ENCODE measurements at places on chromosomes 12 and 14.

DNA sequence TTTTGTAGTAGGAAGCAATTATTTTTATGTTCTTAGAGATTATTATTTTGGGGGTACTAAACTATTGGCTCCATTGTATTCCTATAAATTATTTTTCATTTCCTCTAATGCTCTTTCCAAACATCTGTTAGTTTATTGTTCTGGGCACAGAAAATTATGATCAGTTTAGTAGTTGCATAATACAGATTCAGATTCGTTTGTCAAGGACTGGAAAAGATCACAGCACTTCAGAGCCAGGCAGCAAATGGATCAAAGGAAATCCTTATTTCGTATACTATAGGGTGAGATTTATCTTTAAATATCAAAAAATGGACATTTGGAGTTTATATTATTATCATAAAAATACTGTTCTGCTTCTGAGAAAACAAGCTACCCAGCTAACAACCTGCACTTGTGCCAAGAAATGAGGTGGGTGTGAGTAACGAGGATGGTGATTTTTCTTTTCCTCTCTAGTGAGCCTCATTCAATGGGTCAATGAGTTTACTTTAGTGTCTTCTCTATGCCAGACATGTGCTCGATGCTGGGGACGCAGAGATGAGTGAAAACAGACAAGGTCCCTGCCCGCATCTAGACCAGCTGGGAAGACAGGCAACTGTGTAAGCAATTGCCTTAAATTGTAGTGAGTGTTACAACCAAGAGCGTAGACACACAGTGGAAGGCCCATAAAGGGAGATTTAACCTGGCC is 208.6 kb upstream of the PLXNC1 start:
- DNase-seq: no peak

DNA sequence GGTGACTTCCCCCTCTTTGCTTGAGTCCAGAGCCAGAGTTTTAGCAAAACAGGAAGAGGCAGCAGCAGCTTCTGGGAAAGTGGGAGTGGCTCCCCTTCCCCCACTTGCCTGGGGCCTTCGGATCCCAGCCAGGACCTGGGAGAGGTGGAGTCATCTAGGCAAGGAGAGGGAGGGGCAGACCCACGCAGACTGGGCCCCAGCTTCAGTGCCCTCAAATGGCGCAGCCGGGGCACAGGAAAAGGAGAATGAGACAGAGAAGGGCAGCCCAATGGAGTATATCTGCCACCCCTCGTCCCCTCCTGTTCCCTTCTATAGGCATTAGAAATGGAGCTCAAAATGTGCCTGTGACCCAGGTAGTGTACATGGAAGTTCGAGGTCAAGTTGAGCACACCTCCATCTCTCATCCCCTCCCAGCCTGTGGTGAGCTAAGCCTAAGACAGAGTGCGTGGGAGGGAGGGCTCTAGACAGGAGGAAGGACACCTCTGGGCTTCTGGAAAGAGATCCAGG is 9.3 kb upstream of the HDAC7 start:
- no peak for DNase-seq

DNA sequence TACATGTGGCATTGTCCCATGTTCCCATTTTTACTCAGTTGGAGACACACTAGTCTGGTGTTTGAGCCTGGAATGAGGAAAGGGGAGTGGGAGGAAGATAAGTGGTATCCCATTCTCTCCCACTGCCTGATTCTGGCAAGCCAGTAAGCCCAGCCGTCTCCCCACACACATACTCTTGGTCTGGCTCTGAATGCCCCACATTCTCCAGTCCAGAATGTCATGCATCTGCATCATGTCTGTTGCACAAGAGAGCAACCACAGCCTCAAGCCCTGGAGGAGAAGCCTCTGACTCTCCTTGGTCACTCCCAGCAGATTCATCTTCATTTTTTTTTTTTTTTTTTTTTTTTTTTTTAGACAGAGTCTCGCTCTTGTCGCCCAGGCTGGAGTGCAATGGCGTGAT is 48.0 kb downstream of the DRAM1 start:
- DNase-seq: no peak

GRCh38 chr14:98766818-98767217 is 505.2 kb downstream of the BCL11B start:
- DNase-seq: no peak

GRCh38 chr12:24993793-24994192 is 44.9 kb upstream of the BCAT1 start:
- no peak for DNase-seq
